PC-3 (cell line): ENCODE measurements at places on chromosomes 4 and X. TPM values are rescaled to one million over a fixed set of nuclear protein-coding genes. Genes with fewer than 3 reads are reported as not detected.

GRCh38 chr4:139951021-139951420, 203.0 kb downstream of the MAML3 start:
- no peak for DNase-seq

GRCh38 chrX:131783555-131784308, 239.4 kb upstream of the STK26 start:
- peak; percentile 73 for DNase-seq

The SHISA3 gene
- 29.5 and 33.5 TPM in 2 replicates for total RNA-seq

The F9 gene
- total RNA-seq = not detected in 2 replicates
